ENCODE measurements at places on chromosomes 1 and 21.

- DNase-seq: no peak
Measured at GRCh38 chr21:42580793-42581321, 67.2 kb downstream of the SLC37A1 start.

DNA sequence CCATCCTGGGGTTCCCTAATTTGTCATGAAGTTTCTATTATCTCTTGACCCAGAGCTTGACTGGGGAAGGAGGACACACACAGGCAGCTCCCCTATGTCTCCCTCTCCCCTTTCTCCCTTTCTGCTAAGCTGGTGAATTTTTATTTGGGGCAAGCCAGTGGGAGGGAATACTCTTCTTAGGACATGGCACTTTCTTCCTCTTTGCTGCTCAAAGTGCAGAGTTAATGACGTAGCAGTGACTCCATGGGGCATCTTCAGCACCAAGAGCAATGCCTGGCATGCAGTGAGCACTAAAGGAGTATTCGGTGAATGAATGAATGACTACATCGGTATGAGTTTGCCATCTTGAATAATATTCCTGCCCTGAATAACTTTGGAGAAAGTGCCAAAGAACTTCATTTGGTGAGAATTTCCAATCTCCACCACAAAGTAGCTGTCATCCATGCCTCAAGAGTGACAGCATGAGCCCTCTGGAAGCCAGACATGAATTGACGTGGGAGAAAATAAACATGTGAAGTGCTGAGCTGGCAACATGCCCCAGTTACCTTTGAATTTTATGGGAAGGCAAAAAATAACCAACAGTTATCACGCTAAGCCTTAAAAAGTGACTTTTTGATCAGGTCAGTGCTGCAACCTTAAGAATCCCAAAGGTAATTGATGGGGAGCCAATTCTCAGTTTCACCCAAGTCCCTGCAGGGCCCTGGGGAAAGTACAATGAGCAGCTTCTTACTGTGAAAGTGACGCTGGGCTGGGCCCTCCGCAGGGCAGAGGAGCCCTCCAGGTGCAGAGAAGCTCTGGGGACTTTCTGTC is 22.1 kb upstream of the ATF3 start:
- DNase-seq: no peak

DNA sequence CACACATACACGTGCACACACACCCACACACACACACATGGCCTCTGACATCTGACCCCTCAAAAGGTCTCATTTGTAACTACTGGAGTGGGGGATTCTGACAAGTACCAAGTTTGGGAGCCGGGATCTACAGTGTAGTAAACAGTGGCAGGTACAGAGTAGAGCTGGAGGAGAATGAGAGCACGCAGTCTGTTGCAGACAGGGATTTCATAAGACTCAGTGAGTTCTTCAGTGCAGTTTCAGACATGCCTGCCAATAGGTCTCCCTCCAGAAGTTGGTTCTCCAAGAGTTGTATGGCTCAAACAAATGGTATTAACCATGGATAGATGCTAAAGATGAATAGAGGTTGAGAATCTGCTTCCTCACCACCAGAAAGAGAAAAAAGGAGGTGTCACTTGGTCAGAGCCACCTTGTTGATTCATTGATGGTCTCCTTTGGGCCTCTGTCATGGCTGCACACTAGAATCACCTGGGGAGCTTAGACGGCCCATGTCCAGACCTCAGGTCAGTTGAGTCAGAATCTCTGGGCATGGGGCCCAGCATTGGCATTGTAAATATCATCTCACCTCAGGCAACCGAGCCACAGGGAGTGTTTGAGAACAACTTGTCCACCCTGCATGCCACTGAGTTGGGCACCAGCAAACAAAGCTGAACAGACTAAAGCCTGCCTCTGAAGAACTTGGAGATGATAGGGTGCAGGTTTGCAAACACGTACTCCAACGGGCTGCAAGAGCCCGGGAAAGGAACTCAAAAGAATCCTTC is 122.1 kb downstream of the EDEM3 start:
- DNase-seq: no peak

DNA sequence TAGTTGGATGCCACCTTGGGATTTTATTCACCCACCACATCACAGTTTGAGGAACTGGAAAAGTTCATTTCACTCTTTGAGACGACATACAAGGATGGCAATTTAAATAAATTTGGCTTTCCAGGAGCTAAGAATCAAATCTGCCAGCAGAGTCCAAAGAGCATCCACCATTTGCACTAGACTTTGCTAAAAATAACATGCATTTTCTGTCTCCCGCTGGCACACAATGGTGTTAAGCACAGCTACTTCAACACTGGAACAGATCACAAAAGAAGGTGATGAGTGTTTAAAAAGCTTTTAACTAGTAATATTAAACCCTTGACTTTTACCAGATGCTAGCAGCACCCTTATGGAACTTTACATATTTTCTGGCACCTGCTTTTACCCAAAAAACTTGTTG is 44.6 kb downstream of the MAEL start:
- no peak for DNase-seq

- DNase-seq: no peak
Measured at GRCh38 chr1:206685334-206685768, 646 bp downstream of the MAPKAPK2 start.

DNA sequence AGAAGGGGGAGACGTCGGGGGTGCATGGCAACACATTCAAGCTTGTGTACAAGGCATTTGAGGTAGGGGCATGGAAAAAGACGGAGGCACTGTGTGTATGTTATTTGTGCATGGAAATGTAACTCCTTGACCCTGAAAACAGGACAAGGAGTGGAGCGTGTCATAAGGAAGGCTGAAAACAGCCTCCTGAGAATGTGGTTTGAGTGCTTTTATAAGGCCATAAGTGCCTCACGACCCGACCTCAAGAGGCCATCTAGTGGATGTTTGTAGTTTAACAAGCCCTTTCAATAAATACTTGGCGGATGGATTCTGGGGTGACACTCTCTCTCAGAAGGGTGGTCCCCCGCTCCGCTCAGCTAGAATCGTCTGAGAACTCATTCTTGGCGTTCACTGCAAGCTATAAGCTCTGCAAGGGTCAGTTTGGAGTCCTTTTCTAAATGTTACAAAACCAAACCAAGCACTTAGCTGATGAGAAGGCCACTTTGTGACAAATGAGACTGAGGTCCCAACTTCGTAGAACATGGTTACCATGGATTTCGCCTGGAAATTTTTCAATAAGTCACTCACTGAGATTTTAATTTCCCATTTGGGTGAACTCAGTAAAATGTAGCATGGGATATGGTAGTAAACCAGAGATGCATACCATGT is 38.8 kb upstream of the CLCA4 start:
- DNase-seq: no peak

- DNase-seq: no peak
Measured at GRCh38 chr21:23690316-23690715, 1917.0 kb downstream of the MRPL39 start.

DNA sequence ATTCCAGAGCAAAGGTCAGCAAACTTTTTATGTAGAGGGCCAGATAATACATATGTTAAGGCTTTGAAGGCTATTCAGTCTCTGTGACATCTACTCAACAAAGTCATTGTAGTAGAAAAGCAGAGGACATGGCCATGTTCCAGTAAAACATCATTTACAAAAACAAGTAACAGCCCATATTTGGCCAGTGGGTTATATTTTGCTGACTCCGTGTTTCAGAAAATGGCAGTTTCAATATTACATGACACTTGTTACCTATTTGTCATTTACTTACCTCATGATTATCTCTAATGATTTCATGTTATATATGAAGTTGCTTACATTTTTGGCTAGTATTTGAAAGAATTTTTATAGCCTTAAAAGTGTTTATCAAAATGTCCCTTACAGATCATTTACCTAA is 117.4 kb upstream of the B3GALT2 start:
- no peak for DNase-seq

DNA sequence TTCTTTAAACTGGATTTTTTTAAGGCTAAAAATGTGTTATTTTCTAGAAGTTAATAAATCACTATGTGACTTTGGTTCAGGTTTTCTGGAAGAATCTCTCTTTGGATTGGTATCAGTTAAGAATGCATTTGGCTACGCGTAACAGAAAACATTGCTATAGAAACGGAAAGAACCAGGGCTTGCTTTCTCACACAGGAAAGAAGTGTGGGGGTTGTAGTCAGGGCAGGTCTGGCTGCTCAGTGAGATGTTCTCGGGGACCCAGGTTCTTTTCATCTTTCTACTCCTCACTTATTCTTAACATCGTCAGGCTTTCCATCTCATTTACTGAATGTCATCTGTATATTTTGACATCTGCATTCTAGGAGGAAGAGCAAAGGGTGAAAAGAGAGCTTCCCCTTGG is 191.4 kb downstream of the ZBTB18 start:
- no peak for DNase-seq

GRCh38 chr1:160144921-160145320 is 6.5 kb upstream of the ATP1A4 start:
- DNase-seq: no peak

DNA sequence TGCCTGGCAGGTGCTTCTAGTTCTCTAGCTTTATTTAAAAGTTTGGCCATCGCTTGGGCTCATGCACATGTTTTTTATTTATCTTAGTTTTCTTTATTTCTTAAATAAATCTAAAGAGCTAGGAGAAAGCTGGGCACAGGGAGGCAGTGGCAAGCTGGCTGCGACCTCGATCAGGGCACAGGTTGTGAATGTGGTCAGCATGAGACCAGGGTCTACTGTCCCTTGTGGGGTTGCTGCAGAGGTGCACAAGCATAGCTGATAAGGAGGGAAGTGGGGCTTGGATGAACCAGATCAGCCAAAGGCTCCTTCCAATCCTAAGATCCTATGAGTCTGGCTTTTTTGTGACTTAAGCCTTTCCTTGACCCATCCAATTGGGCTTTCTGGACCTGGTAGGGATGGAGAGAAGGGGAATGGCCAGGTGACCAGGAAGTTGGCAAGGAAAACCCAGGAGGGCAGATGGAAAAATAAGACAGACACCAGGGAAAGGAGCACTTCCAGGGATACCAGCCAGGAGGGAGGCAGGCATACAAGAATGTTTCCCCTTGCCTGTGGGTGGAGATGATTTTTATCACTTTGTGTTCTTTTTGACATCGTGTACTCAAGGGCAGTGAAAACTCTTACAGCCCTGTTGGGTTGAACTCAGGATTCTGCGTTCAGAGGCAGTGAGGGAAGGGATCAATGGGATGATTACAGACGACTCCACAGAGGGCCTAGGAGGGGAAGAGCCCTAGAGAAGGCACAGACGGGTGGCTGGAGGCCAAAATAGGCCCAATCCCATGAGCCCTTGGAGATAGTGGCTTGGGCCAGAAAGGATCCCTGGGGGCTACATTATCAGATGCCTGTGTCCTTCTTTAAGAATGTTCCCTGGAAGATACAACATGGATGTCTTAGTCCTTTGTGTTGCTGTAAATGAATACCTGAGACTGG is 8.5 kb downstream of the CYP4B1 start:
- DNase-seq: no peak

- DNase-seq: no peak
Measured at GRCh38 chr1:7863756-7864328, 11.0 kb upstream of the UTS2 start.

- DNase-seq: no peak
Measured at GRCh38 chr1:100010804-100011203, 41.0 kb downstream of the SLC35A3 start.

GRCh38 chr1:83960669-83961277 is 38.2 kb downstream of the TTLL7 start:
- DNase-seq: no peak

GRCh38 chr1:7299329-7299799 is 471.7 kb upstream of the VAMP3 start:
- no peak for DNase-seq

GRCh38 chr1:223364685-223365382 is 858 bp upstream of the SUSD4 start:
- DNase-seq: no peak

DNA sequence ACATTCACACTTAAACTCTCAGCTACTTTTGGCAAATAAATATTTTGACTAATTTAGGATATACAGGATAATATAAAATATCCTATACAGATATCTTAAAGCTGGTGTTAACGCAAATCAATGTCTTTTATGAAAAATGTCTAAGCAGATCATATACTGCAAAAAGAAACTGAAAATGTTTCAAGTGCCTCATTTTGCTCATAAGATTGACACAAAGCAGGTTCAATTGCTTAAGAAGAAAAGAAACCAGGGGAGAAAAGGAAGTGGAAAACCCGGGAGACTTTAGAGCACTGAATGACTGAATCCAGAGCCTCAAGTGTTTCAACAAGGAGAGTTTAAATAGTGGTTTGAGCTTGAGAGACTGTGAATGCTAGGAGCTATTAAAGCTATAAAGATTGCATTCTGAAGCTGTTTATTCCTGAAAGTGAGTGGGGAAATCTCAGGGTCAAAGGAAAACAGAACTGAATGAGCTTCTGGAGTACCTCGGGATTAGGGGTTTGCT is 1943.0 kb downstream of the MRPL39 start:
- no peak for DNase-seq

DNA sequence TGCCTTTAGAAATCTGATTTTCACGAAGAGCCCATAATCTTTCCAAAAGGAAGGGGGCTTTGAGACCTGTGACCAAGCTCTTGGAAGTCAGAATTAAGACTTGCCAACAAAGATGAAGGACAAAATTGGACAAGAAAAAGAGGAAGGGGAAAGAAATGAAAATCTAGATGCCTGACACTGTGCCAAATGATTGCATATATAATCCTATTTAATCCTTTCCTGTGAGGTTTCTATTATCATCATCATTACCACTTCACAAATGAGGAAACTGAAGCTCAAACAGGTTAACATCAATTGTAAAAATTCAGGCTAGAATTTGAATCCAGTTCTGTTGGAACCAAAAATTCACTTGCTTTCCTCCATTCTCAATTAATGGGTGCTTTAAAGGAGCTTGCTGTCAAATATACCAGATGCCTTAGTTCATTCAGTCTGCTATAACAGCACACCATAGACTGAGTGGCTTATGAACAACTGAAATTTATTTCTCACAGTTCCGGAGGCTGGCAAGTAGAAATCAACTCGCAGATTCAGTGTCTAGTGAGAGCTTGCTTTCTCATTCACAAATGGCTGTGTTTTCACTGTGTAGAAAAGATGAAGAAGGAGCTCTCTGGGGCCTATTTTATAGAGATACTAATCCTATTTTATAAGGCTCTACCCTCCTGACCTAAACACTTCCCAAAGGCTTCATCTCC is 197.5 kb upstream of the ST6GALNAC5 start:
- no peak for DNase-seq
